ENCODE measurements at places on chromosomes 11 and 22.

DNA sequence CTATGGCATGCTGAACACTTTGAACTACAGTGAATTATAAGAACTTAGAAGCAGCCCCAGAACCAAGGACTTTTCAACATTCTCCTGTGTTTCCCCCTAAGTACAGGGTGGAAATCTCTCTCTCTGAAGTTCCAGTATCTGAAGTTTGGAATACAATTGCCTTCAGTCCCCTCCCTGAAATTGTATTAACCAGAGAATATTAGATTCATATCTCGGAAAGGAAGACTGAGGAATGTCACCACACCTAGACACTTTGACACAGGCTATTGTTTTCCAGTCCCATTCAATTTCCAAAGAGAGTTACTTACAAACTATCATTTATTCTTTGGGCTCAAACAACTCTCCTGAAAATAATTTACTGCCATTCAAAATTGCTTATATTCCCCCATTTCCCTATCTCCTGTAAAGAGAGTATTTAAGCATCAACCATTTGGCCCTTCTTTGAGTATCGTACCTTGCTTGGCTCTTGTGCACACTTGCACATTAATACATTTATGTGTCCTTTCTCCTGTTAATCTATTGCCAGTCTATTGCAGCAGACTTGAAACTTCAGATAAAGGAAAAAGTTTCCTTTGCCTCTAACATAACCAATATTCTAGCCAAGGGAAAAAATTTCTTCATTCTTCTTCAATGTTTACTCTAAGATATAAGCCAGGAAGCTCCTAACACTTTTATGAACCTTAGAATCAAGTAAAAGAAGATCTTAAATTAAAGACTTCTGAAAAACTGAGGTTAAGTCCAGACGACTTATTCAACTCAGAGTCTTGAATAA lies 402.4 kb upstream of the DDI1 start:
- DNase-seq = no peak

- no peak for DNase-seq
Measured at GRCh38 chr22:49963647-49964026, 3.1 kb downstream of the PIM3 start.

DNA sequence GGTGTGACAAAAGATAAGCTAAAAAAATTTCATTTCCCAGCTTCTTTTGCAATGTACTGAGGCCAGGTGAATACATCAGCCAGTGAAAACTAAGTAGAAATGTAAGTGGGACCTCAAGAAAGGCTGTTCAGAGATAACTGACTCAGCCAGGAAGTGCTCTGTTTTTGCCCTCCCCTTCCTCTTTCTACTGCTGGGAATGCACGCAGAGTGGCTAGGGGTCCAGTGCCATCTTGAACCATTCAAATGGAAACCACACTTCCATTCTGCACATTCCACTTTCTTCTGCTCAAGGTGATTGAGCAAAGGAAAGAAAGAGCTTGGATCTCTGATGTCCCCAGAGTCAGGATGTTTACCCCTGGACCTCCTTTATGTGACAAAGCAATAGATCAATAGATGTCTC lies 27.8 kb upstream of the LMO2 start:
- DNase-seq = no peak

GRCh38 chr11:79472819-79473529 lies 32.1 kb upstream of the TENM4 start:
- no peak for DNase-seq

- no peak for DNase-seq
Measured at GRCh38 chr11:57133366-57134038, 48.3 kb upstream of the LRRC55 start.

- DNase-seq = no peak
Measured at GRCh38 chr11:68678031-68678441, 6.3 kb upstream of the GAL start.

- DNase-seq = no peak
Measured at GRCh38 chr11:105740164-105740903, 130.5 kb downstream of the GRIA4 start.

DNA sequence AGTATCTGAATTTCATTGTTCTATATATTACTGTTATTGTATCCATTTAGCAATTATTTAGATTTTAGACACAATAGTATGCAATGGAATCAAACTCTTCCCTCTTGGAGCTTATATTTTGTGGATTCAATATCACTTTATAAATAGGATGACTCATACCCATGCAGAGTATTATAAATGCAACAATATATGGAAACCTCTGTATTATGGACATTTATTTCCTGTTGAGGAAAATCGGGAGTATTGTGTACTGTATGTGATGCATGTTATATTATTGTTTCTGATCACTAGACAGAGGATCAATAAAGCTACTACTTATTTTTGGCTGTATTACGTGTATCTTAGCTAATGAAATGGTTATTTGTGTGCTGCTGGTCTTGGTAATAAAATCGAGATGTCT lies 770 bp downstream of the METTL15 start:
- no peak for DNase-seq

GRCh38 chr11:114202011-114202609 lies 94.1 kb upstream of the NNMT start:
- DNase-seq = no peak

DNA sequence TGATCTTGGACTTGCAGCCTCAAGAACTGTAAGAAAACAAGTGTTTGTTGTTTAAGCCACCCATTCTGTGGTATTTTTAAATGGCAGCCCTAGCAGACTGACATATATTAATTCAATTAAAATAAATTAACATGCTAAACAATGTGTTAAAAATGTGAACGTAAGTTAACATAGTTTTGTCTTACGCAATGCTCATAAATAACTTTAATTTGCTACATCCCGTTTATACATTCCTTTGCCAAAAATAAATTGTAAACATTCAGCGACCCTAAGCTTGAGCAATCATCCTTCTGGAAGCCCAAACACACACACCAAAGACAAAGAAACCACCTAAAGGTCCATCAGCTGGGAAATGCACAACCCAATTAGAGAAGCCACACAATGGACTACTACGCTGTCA lies 70.4 kb downstream of the CELSR1 start:
- DNase-seq = no peak

- no peak for DNase-seq
Measured at GRCh38 chr11:73521621-73522020, 76.3 kb downstream of the FAM168A start.

DNA sequence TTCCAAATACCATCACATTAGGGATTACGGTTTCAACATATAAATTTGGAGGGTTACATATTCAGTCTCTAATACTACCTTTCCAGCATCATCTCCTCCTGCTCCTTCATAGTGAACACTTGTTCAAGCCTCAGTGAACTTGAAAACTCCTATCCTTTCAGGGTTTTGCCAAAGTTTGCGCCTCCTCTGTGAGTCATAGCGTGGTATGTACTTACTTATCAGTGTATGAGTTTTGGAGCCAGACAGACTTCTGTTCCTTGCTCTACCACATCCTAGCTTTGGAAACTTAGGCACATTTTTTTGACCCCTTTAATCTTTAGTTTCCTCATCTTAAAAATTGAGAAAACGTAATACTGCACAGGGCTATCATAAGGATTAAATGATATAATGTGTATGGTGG lies 160.1 kb upstream of the ZC3H12C start:
- no peak for DNase-seq

- DNase-seq = no peak
Measured at GRCh38 chr11:92643827-92644226, 325.6 kb upstream of the MTNR1B start.

GRCh38 chr11:78838417-78838816 lies 263.8 kb upstream of the NARS2 start:
- no peak for DNase-seq

DNA sequence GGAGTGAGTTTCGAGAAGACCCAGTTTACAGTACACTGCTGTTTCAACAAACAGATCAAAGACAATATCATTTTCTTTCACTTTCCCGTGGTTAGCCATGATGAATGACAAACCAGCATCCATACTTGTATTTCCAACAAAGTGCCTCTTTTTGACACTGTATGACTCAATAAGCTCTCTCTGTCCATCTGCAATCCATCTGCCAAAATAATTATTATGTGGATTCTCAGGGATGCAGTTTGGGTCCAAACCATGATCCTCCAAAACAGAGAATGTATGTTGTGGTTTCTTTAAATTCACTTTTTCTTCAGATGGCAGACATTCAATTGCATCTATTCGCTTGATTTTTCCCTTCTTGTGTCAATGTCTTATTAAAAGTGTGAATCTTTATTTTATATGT lies 37.8 kb upstream of the RASD2 start:
- DNase-seq = no peak

DNA sequence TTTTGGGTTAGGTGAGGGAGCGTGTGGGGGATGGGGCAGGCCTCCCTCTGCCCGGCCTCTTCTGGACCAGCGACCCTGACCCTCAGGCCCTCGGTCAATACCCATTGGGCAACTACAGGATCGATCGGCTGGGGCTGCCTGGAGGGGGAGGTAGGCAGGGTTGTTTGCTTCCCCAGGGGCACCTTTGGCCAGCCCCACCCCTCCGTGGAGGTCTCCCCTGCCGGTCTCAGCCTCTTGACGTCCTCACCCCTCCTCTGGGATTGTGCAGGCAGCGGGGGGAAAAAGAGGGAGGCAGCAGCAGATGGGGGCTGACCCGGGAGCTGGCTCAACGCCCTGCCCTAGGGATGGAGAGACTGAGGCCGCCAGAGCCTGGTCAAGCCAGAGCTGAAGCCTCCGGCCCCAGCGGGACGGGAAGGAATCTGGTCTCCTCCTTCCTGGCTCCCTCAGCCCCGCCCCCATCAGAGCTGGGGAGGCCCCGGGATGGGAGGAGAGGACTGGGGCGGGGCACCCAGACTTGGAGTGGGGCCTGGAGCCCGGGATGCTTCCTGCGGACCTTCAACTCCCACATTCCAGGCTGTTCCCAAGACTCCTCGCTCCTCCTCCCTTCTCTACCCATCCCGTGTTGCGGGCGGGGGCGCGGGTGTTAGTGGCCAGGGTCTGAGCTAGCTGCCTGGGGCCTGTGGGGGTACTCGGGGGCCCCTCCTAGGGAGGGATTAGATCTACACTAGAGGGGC lies 14.4 kb upstream of the CDC42EP1 start:
- DNase-seq = no peak

GRCh38 chr11:83693306-83693992 lies 407.3 kb upstream of the CCDC90B start:
- DNase-seq = no peak

DNA sequence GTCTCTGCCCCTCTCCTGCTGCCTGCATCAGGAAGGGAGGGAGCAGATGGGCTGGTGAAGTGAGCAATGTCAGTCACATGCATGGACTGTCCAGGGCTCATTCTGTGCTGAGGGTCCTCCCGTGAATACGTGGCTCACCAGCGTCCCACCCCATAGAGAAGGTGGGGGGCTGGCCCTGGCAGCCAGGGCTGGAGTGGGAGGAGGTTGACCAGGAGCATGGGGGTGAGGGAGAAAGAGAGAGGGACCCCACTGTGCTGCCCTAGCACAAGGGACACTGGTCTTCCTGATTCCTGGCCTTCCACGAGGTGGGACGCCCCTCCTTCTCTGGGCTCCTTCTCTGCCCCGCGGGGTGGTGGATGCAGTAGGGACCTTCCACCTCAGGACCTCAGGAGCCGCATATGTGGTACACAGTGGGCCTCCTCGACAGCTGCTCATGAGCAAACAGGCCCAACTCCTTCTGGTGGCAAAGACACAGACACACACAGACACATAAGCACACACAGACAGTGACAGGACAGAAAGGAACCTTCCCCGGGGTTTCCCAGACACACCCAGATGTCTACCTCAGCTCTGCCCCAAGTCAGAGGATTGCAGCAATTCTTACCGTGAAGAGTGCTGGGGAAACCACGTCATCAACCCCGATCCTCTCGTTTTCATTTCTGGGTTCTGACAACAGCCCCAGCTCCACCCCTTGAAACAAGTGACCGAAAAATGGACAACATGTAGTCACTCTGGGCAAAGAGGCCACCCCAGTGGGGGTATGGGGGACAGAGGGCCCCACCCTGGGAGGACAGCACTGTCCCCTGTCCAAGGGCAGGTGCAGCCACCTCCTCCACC lies 3.6 kb upstream of the APOBEC3A start:
- no peak for DNase-seq

DNA sequence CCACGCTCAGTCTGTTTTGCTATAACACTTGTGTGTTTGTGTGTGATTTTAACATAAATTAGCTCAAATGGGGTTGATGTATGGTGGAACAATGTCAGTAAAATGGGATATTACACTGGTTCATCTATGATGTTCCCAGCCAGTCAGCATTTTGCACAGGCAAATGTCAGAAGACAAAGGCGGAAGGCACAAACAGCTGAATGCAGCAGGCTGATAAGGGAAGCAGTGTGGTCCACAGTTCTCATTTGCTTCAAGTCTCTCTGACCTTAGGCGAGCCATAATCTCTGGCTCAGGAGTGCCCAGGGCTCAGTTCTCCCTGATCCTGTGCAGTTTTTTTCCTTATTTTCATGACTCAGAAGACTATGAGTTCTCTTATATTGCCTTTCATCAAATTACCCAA lies 102.7 kb downstream of the FAR1 start:
- no peak for DNase-seq

GRCh38 chr11:21897752-21898151 lies 295.1 kb upstream of the ANO5 start:
- no peak for DNase-seq

- DNase-seq = peak; percentile 15
Measured at GRCh38 chr22:39179841-39180335, 27.4 kb upstream of the CBX7 start.

GRCh38 chr22:37275622-37276021 lies 6.7 kb upstream of the CYTH4 start:
- DNase-seq = no peak

DNA sequence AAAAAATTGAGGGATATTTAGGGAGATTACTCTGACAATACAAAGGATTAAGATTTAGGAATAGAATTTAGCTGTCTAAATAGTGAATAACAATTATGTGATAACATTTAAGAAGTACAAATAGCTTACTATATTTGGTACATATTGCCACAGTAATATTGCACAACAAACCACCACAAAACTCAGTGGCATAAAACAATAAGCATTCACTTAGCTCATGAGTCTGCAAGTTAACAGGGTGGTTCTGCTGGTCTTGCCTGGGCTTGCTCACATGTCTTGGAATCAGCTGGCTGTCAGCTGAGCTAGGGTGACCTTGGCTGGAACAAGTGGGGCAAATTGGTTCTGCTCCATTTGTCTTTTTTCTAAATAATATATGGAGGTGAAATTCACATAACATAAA lies 115.1 kb downstream of the DCDC1 start:
- DNase-seq = no peak

DNA sequence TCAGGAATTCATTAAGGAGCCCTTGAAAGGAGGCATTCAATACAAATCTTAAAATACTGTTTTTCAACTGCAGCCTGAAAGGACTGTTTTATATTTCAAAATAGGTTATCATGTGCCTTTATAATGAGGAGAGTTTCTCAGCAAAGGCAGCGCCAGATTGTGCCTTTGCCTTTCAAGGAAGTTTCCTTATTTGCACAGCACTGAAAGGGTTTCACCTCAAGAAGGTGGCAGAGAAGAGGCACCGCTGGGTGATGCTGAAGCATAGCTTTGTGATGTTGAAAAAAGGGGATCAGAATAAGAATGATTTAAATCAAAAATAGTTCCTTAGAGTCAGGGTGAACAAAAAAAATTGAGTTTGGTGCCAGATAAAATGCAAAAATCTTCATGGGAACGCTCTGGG lies 601.0 kb upstream of the KIRREL3 start:
- no peak for DNase-seq

DNA sequence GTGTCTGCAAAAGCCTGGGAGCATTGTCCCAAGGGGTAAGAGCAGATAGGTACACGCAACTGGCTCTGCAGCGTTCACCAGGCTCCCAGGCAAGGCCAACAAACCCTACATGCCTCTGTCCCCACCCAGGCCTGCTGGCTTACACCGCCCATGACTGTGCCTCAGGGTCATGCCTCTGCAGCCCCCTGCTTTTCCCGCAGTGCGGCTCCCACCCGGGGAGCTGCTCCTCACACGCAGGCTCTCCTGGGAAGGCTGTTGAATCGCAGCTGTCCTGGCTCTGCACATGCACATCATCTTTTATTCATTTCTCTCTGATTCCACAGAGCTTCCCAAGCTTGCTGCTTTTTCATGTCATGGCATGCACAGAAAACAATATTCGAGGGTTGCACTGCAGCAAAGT lies 29.2 kb upstream of the B3GAT1 start:
- no peak for DNase-seq
